ENCODE measurements at places on chromosomes 16 and 17.
A peak's percentile ranks its signal among the peaks of the same experiment; 100 is the strongest.

GRCh38 chr17:36094746-36095145 is 4.8 kb upstream of the CCL3 start:
- DNase-seq = no peak

- DNase-seq = no peak
Measured at GRCh38 chr16:19281246-19281645, 4.3 kb upstream of the CLEC19A start.

DNA sequence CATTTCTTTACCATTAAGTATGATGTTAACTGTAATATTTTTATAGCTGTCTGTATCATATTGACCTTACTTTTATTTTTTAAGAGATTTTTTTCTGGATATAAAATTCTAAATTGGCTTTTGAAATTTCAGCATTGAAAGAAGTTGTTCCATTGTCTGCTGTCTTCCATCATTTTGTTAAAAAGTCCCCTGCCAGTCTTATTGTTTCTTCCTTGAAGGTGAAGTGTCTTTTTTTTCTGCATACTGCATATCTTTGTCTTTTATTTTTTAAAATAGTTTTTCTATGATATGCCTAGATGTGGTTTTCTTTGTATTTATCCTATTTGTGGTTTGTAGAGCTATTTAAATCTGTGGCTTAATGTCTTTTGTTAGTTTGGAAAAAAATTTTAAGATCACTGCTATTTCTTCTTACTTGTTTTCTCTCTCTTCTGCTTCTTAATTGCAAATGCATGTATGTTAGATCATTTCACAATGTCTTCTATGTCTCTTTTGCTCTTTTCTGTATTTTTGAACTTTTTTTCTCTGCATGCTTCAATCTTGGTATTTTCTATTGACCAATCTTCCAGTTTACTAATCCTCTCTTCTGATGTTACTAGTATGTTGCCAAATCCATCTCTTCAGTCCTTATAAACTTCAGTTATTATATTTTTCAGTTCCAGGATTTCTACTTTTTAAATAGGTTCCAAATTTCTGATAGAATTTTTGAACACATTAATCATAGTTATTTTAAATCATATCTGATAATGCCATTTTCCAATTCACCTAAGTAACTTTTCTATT is 20.2 kb downstream of the IL21R start:
- no peak for DNase-seq

DNA sequence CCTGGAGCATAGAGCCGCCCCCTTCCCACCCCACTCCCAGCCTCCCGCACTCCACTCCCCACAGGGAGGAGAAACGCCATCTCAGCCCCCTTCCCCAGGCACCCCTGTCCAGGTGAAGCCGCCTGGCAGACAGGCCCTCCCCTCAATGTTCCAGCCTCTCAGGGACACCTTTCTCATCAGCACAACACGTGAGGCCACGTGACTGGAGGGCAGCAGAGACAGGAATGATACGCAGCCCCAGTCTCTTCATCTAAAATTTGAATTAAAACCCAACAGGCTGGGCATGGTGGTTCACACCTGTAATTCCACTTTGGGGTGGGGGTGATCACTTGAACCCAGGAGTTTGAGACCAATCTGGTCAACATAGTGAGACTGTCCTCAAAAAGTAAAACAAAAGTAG is 20.2 kb upstream of the AATK start:
- no peak for DNase-seq

GRCh38 chr17:42853597-42853967 is 2.6 kb downstream of the AOC3 start:
- DNase-seq = no peak

DNA sequence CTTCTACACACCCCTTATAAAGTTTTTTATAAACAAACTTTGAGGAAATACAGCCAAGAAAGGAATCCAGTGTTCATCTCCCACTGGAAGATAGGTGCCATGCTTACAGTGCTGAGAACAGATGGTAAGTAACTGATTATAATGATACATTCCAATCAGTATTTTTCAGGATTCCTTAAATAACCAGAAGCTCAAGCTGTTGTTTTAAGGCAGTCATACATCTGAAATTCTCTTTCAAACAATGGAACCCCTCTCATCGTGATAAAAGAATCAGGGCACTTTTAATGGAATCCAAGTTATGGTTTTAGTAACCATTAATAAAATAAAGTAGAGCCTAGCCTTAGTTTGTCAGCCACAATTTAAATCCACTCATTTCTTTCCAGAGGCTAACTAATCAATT is 56.1 kb upstream of the STAC2 start:
- DNase-seq = no peak

- no peak for DNase-seq
Measured at GRCh38 chr17:55776271-55776670, 25.4 kb downstream of the PCTP start.

- no peak for DNase-seq
Measured at GRCh38 chr16:27224741-27225300, 21.5 kb downstream of the KDM8 start.

DNA sequence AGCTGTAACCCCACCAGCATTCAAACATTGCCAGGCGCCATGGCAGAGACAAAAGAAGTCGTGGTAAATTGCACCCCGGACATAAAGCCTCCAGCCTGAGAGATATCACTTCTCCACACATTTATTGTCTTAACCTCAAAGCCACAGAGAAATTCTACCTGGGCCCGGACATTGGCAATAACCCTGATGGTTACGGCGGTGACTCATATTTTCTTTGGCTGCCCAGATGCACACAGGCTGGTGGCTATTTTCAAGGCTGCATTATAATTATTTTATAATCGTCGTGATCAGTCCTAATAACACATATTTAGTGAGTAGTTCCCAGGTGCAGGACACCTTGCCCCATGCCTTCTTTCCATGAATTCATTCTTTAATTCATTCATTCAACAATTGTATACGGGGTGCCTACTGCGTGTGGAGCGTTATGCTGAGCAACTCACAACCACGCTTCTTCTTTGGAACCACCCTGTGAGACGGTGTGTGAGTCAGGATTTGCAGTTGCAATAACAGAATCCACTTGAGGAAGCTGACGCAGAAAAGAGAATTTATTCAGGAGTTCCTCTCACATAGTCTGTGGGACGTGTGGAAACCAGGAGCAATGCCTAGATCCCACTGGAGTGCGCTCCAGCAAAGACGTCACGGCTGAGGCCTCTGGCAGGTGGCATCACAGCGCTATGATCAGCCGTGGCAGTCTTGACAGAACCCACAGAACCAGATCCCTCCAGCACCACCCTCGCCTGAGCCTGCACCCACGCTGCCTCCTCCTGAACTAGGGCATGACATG is 245.7 kb downstream of the FOXL1 start:
- DNase-seq = no peak

DNA sequence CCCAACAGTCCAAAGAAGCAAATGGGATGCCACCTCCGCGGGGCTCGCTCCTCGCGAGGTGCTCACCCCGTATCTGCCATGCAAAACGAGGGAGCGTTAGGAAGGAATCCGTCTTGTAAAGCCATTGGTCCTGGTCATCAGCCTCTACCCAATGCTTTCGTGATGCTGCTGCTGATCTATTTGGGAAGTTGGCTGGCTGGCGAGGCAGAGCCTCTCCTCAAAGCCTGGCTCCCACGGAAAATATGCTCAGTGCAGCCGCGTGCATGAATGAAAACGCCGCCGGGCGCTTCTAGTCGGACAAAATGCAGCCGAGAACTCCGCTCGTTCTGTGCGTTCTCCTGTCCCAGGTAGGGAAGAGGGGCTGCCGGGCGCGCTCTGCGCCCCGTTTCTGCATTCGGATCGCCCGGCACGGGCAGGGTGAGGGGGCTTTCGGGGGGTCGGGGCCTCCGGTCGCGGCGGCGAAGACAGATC is at the start of gene CDH13:
Gene CDH13 (plus strand): TSS at position 179 of the 471 bp plus-strand sequence.
- DNase-seq = no peak

DNA sequence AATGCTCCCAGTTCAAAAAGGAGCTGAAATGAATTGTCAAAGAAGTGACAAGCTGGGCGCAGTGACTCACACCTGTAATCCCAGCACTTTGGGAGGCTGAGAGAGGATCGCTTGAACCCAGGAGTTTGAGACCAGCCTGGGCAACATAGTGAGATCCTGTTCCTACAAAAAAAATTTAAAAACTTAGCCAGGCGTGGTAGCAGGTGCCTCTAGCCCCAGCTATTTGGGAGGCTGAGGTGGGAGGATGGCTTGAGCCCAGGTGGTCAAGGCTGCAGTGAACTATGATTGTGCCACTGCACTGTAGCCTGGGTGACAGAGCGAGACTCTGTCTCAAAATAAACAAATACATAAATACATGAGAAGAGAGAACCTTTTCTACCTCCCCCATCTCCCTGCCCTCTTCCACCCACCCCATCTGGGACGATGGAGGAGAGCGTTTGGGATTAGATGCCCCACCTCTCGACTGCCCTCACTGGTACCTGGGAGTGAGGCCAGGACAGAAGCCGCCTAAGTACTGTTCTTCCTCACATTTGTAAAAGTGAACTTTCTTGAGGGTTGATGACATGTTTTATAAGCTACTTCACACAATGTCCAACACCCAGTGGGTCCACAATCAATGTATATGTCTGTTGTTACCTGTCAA is 2.4 kb downstream of the IL4R start:
- DNase-seq = no peak

GRCh38 chr16:13961099-13961811 is 41.3 kb downstream of the ERCC4 start:
- no peak for DNase-seq

- DNase-seq = peak; percentile 97
Measured at GRCh38 chr16:31073970-31074813, at the start of the genes ZNF646 and ZNF668. Gene ZNF646, plus strand, starts transcription at chr16:31074422. Its CDS starts 1,903 bp downstream, at chr16:31076325. Gene ZNF668, minus strand, starts transcription at chr16:31074240. Its CDS starts 9,781 bp downstream, at chr16:31064459.

- DNase-seq = no peak
Measured at GRCh38 chr16:51807551-51807950, 656.5 kb upstream of the SALL1 start.

DNA sequence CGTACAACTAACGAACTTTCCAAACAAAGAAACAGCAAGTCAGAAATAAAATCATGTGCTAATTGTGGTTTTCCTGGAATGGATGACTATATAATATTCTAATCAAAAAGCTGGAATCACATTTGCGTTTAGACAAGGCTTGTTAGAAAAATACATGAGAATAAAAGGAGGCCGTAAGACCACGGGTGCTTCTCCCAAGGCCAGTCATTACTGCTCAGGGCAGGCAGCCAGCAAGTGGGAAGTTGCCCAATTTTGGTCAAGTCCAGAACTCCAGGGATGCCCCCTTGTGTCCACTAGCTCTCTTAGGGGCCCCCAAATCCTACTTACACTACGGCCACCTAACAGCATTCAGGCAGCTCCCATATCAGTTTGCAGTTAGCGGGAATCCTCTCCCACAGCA is 25.9 kb upstream of the LYRM9 start:
- no peak for DNase-seq

DNA sequence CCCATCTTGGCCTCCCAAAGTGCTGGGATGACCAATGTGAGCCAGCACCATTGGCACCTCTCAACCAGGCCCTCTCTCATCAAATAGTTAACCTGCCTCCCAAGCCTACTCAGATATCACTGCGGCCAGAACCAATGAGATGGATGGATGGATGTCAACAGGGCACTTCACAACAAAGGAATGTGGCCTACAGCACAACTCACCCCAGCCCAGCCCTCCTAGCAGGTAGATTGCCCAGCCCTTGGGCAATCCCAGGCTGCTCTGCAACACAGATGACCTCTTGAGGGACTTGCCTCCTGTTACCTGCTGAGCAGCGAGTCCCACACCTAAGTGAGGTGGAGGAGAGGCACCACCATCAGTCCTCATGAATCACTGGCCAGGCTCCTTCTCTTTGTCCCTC is 22.6 kb upstream of the KIFC3 start:
- no peak for DNase-seq

- DNase-seq = no peak
Measured at GRCh38 chr17:22441776-22442175, 749.5 kb downstream of the KCNJ18 start.

GRCh38 chr17:82663381-82664275 is 15.4 kb upstream of the WDR45B start:
- DNase-seq = no peak

GRCh38 chr17:17781591-17782496 is 54.9 kb downstream of the SREBF1 start:
- DNase-seq = no peak

- no peak for DNase-seq
Measured at GRCh38 chr16:53991754-53992378, 287.9 kb downstream of the FTO start.

DNA sequence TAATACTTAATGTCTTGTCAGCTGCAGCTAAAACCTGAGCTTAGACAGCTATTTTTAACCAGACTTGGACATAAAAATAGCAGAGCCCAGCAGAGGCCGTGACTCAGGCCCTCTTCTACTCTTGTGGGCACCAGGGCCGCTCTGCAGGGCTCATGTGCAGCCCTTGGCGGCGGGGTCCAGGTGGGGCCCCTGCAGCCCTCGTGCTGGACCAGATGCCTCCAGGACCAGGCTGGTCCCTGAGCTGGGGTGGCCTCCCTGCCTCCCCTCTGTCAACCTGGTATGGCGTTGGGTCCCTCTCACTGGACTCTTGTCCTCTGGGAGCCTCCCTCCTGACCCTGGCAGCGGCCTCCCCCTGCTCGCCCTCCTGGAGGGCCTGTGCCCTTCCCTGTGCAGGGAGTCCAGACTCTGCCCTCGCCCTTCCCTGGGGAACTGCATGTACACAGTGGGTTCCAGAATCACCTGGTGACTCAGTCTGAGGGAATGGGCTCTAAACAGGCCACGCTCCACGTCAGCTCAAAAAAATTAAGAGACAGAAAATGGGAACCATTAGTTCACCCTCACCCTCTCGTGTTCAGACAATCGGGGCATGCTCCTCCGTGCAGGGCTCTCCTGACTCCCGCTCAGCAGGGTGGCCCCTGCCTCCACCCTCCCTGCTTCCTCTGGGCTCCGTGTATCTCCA is 9.7 kb downstream of the CDK5R1 start:
- no peak for DNase-seq

GRCh38 chr17:3691617-3692067 is 4.3 kb downstream of the P2RX5 start:
- DNase-seq = no peak

GRCh38 chr16:77944631-77945030 is 77.7 kb upstream of the CLEC3A start:
- no peak for DNase-seq

DNA sequence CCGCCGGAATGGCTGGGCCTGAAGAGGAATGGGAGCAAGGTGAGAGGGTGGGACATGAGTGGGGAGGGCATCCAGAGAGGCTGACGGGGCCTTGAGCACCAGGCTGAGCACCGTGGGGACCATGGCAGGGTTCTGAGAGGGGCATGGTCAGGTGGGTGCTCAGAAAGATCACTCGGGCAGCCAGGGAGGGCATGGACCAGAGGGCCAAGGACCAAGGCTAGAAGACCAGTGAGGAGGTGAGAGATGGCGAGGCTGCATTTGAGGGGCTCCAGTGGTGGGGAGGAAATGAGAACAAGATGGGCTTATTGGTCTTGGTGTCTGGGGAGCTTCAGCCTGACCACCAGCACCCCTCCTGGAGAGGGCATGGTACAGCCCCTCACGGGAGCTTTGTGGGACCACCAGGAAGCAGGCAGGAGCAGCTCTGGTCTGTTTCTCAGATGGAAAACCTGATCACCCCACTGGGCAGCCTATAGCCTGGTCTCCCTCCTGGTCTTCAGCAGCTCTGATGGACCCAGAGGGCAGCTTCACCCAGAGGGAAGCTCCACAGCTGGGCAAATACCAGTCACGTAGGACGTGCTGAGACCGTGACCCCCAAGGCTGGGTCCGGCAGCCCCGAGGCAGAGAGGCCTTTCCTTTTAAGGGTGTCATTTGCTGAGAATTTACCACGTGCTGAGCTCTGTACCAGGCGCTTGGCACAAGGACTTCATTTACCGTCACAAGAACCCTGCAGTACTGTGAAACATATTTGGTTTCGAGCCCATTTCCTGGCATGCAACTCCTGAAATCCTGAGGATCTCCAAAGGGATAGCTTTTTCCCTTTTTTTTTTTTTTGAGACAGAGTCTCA is 11.4 kb upstream of the NCBP3 start:
- DNase-seq = no peak

GRCh38 chr17:57396511-57396921 is 140.2 kb downstream of the MSI2 start:
- DNase-seq = no peak

GRCh38 chr16:58426966-58427365 is 34.7 kb downstream of the GINS3 start:
- no peak for DNase-seq

Data from naive thymus-derived CD8-positive, alpha-beta T cell (primary cell).